Kidney capillary endothelial cell (primary cell): ENCODE measurements at places on chromosomes 4 and X.

DNA sequence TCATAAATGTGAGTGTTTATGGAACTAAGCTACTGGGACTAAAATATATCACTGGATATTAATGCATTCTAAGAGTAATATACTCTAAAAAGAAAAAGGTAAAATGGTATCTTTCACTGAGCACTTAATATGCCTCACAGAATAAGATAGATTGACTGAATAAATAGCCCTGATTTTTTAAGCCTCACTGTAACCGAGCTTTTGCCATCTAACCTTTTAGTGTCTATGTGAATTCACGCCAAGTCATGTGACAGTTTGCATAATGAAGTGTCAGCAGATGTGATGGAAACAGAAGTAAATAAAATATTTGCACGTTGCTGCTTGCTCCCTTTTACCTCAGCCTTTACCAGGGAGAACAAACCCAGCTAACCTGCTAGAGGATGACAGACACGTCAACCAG lies 119.7 kb upstream of the NWD2 start:
- no peak for DNase-seq

DNA sequence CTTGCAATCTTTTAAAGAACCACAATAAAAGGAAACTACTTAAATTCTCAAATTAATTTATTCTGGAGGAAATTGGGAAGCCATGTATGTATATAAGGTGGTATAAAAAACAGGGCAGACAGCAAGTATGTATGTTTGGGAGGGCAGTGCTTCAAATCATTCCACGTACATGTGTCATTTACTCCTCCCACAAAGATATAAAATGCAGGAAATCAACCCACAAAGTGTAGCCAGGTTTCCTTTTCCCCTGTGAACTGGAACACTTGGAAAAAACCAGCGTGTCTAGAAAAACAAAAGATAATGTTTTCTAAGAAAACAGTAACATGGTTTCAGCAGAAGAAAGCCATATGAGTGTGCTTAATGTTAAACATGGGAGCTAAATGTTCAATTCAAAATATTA lies 156.7 kb upstream of the FAM47A start:
- no peak for DNase-seq

DNA sequence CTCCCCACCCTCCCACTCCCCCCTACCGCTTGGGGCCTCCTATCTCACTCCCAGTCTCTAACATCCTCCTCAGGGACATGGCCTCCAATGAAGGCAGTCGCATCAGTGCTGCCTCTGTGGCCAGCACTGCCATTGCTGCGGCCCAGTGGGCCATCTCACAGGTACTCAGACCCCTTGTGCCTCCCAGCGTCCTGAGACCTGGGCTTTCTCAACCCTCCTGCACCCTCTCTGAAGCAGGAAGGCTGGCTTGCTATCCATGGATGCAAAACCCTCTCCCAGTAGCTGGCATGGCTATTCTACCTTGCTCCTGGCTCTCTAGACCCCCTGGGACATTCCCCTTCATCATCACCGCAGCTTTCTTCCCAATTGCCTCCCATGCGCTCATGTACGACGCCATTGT lies 13.3 kb upstream of the UBA1 start:
- DNase-seq = no peak

DNA sequence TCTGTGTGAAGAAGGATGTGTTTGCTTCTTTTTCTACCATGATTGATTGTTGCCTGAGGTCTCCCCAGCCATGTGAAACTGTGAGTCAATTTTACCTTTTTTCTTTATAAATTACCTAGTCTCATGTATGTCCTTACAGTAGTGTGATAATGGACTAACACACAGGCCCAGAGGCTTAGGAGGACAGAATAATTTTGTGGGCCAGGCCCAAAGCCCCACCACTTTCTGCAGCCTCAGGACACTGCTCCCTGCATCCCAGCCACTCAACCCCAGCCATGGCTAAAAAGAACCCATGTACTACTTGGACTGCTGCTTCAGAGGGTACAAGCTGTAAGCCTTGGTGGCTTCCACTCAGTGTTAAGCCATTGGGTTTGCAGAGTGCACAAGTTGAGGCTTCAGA lies 512.7 kb upstream of the CT83 start:
- no peak for DNase-seq

GRCh38 chrX:57930051-57930450 lies 19.8 kb upstream of the ZXDA start:
- DNase-seq = no peak

GRCh38 chr4:152927737-152928136 lies 8.4 kb upstream of the FHDC1 start:
- DNase-seq = no peak

DNA sequence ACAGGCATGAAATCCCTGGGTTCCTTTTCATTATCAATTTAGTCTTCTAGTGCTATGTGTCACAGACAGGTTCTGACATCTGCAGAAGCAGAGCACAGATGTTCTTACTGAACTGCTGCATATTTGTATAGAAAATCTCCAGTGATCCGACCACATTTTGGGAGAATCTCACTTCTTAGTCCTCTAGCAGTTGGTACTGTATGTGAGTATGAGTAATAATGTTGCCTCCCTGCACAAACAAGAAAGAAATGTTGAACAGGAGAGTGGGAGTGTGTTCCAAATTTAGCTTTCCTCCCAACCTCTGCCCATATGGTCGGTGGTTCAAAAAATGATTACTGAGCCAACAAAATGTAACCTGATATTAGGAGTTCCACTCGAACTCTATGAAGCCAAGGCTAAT lies 165.3 kb upstream of the GPC4 start:
- no peak for DNase-seq

DNA sequence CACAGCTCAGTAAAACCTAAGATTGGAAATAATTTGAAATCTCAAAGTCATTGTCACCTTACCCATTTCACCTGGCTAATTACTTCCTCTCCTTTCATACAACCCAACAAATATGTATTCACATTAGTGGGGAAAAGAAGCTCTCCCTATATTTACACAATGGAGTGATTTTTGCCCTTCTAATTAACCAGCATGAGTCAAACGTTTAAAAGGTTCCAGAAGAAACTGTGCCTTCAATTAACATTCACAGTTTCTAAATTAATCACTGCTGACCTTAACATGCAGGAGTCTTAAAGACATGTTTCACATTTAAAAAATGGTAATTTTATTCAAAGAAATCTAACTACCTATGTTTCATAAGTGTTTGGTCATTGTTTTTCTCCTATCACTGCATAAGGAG lies 254.6 kb downstream of the CBLL2 start:
- DNase-seq = no peak

DNA sequence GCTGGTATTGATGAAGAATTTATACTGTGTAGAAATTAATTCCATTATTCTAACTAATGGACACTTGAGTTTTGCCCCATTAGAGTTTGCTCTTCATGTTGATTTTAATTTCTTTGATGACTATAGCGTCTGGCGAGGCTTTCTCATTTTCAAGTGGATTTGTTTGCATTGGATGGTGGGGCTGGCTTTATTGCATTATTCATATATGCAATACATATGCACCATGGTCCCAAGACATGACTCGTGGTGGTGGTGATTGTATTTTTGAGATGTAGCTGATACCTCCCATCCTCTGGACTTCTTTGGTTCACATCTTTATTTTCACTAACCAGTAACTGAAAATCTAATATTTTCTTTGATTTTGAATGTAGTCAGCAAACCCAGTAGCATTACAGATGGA lies 39.8 kb downstream of the PTTG2 start:
- no peak for DNase-seq

DNA sequence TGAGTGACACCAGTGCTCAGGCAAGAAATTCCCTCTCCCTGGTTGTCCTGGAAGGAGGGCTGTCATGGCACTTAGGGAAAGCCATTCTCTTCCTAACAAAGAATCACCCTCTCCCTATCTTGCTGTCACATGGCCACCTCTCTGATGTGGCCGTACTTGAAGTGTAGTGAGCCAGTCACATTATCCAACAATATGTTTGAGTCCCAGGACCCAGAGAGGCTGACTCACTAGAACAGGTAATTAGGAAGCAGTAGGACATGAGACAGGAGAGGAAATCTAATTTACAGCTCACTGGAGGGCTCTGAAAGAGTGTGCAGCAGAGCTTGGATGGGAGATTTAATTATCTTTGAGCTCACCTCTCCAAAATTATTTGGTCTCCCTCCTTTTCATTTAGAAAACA lies 299.1 kb downstream of the ARHGAP24 start:
- no peak for DNase-seq

DNA sequence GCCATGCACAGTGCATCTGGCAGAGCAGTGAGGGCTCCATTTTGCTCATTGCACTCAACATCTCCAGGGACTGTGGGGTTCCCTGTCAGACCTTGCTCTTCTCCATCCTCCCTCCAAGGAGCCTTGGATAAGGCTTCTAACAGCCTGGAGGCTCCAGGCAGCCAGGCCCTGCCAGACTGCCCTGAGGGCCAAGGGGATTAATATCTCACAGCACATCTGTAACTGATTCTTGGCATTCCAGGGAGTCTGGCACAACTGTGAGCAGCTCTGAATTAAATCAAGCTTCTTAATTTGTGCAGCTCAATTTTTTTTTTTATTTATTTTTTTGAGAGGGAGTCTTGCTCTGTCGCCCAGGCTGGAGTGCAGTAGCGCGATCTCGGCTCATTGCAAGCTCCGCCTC lies 224.5 kb upstream of the PGRMC2 start:
- DNase-seq = no peak

GRCh38 chr4:85489273-85489981 lies 14.5 kb downstream of the ARHGAP24 start:
- no peak for DNase-seq

- DNase-seq = no peak
These were observed 9.7 kb downstream of the SMPX start for GRCh38 chrX:21748235-21748634.

DNA sequence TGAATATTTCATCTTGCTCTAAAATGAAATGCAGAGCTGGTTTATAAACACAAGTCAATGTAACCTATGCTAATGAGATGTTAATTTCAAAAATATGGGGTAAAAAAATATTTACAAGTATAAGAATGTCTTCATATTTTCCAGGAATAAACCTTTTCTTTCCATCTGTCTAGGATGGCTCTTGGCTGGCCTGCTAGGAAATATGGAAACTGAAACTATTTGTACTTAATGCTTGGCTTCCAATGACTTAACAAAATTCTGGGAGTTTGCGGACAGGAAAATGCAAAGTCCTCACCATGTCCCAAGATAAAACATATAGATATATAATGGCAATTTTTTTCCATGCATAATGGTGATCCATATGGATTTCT lies 168.1 kb downstream of the SCFD2 start:
- no peak for DNase-seq

- DNase-seq = peak; percentile 33
These were observed 43.0 kb downstream of the CCDC158 start for GRCh38 chr4:76377911-76378310.

- no peak for DNase-seq
These were observed 121.0 kb downstream of the ENPP6 start for GRCh38 chr4:184096561-184097240.

- no peak for DNase-seq
These were observed 38.7 kb downstream of the CCSER1 start for GRCh38 chr4:90165883-90166282.

- no peak for DNase-seq
These were observed 81.9 kb upstream of the HPGD start for GRCh38 chr4:174604198-174604597.

GRCh38 chrX:43559644-43560043 lies 96.5 kb upstream of the MAOA start:
- peak; percentile 27 for DNase-seq
